ENCODE measurements at places on chromosomes 12 and 14.

- peak; percentile 54 for DNase-seq
Measured at GRCh38 chr14:88188745-88189416, 134.2 kb downstream of the KCNK10 start.

DNA sequence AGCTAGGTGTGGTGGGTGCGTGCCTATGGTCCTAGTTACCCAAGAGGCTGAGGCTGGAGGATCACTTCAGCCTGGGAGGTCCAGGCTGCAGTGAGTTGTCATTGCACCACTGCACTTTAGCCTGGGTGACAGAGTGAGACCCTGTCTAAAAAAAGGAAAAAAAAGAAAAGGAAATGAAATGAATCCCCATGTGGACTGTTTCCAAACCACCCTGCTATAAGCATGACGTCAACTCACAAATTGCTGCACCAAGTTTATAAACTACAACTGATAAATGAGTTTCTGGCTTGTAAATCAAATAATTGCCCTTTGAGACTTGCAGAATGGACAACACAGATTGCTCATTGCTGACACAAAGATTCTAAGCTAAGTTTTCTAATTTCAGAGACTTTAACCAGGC lies 51.0 kb upstream of the STK38L start:
- no peak for DNase-seq

DNA sequence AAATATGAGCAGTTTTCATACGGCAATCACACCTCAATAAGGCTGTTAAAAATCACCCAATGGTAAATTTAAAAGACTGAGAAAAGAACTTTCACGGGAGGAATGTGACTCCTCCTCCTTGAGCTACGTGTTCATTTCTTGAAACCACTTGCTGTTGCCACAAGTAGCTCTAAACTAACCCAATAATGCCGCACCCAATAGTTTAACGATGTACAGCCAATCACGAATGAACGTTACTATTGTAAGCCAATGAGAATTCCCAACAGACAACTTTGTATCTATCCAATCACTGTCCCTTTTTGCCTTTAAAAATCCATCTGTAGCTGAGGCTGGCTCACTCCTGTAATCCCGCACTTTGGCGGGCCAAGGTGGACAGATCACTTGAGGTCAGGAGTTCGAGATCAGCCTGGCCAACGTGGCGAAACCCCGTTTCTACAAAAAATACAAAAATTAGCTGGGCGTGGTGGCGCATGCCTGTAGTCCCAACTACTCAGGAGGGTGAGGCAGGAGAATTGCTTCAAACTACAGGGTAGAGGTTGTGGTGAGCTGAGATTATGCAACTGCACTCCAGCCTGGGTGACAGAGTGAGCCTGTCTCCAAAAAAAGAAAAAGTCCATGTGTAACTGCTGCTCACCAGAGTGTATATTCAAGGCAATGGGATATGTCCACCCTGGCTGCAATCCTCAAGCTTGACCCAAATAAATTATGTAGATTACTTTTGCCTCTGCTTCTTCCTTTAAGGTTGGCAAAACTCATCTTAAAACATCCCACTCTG lies 24.4 kb upstream of the BTBD6 start:
- DNase-seq, result no peak

DNA sequence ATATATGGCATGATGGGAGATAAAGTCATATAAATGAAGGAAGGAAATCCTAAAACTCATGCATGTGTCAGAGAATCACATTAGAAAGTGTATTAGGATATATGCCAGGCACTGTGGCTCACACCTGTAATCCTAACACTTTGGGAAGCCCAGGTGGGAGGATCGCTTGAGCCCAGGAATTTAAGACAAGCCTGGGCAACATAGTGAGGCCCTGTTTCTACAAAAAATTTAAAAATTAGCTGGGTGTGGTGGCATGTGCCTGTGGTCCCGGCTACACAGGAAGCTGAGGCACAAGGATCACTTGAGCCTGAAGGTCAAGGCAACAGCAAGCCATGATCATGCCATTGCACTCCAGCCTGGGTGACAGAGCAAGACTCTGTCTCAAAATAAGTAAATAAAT lies 130.3 kb upstream of the ARID2 start:
- no peak for DNase-seq

DNA sequence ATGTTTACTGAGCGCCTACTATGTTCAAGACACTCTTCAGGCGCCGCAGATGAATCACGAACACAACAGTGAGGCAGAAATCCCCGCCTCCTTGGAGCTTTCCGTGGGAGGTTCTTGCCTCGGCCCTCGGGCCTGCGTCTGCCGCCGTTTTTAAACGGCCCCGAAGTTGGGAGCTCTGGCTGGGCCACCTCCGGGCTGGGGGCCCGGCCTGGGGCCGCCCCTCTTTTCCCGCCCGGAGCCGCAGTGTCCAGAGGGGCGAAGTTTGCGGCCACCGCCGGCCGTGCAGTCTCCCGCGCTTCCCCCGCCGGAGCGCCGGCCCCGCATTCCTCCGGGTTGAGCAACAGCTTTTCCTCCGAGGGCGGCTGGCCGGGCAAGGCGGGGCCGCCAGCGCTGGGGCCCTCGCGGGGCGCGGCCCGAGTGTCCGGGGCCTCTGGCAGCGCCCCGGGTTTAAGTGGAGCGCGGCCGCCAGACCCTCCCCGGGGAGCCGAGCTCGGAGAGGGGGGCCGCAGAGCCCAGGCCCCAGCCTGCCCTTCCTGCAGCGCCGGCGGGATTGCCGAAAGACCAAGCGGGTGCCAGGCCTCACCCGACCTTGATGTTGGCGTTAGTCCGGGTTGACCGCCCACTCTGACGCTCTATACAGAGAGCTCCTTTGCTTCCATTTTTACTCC lies 18.7 kb upstream of the CTDSP2 start:
- DNase-seq, result no peak

GRCh38 chr12:89740943-89741342 lies 32.3 kb upstream of the ATP2B1 start:
- DNase-seq, result no peak

Measured in NCI-H2081 (cell line).